Fibroblast of skin of right quadriceps (primary cell): ENCODE measurements at places on chromosomes 6 and 20.

DNA sequence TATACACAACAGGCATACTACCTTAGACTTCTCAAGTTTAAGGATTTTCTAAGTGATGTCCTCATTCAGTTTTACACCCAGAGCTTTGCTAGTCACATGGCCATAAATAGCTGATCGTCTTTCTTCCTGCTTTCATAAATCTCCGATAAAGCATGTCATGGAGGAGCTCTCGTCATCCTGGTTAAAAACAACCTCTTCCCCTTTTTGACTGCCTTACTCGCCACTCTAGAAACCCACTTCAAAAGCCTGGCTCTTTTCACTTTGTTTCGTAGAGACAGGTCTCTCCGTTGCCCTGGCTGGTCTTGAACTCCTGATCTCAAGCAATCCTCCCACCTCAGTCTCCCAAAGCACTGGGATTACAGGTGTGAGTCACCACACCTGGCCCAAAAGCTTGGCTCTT is 67.0 kb upstream of the SMIM29 start:
- DNase-seq: no peak

GRCh38 chr6:148830614-148831013 is 83.8 kb downstream of the UST start:
- DNase-seq: no peak

GRCh38 chr6:75353644-75354043 is 69.1 kb upstream of the TMEM30A start:
- DNase-seq: no peak

DNA sequence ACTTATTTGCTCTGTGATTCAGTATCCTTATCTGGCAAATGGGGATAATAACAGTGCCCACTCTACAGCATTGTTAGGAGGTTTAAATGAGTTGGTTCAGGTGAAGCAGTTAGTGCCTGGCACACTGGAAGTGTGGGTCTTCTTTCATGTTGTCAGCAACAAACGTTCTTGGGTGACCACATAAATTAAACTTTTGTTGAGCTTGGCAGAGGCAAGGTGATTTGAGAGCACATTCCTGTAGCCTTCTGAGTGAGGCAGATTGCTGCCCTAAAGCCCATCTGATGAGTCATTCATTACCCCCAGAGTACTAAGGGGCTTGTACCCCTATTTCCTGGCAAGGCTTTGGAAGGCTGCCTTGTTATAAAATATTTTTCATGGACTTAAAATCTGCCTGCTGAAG is 25.8 kb downstream of the SEC23B start:
- no peak for DNase-seq

GRCh38 chr20:43568706-43569105 is 9.9 kb downstream of the SGK2 start:
- DNase-seq: no peak

DNA sequence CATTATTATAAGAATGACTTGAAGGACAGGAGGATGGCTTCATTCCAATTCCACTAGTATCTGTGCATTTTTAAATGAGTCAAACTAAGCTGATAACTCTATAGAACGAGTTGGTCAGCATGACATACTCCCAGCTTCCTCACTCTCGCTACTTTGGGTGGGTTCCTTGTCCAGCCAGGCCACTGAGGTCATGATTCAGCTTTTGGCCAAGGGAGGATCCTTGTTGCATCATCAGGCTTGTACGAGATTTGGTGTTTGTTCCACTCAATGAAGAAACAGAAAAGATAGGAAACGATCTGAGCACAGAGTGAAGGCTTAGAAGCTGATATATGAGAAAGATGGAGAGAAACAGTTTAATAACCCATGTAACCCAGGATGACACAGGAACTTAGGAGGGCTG is 19.8 kb downstream of the NEDD9 start:
- peak; percentile 41 for DNase-seq

- DNase-seq: no peak
Observed at GRCh38 chr6:47247227-47247797, 62.4 kb downstream of the TNFRSF21 start.

DNA sequence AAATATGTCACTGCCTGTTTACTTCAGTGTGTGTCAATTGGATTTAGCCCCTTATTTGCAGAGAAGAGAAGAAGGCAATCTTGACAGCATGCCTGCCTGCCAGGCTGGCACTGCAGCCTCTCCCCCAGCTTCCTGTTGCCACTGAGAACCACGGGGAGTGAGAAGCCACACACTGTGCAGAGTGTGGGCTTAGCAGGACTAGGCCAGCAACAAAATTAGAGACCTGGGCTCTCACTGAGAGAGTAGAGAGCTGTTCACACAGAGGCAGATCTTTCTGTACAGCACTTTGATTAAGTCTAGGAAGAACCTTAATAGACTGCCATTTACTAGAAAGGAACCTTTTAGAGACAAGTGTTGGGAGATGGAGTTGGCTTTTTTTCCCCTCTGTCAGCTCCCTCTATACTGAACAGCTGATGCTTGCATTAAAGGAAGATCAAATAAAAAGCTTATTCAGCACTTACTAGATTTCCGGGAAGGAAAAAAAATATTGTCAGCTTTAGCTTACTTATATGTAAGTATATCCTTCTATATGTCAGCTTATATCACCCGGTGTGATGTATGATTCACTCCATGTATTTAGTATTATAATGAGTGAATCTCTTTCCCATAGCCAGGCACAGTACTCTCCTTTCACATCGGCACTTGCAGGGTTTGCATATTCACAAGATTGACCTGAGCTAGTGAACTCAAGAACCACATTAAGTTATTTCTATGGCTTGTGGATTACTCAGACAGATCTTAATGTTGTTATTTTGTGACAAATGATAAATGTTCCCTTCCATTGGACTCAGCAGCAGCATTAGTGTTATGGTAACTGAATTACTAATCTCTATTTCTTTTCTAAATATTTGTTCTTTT is 851.0 kb upstream of the EPHA7 start:
- DNase-seq: no peak

DNA sequence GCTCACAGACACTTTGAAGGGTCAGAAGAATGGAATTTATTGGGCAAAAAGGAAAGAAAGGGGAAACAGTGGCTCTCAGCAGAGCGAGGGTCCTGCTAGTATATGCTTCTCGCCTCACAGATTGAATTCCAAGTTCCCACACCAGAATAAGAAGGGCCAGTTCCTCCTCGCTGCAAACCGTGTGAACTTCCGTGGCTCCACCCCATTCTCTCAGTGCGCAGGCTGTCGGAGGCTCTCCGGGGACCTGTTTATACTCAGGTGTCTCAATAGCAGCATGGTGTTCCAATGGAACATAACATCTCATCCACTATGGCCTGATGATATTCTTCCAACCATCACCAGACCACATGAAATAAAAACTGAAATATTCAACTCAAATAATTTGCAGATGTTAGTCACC is 4.6 kb downstream of the SAMD3 start:
- DNase-seq: no peak
